Kidney (tissue), 22 donors: ENCODE measurements at places on chromosomes 3 and 15. TPM values are rescaled to one million over a fixed set of nuclear protein-coding genes. Genes with fewer than 3 reads are reported as not detected.

Gene FANCD2OS
- not detected for polyA plus RNA-seq

Gene SLC28A1
- polyA plus RNA-seq = 51.2 TPM

GRCh38 chr3:66603151-66603611, 102.4 kb upstream of the LRIG1 start:
- no peaks in the 10 kb centered on the region for H3K36me3 ChIP-seq
- no peak for DNase-seq
- no peak overlapping the region for H3K27ac ChIP-seq
- no peaks in the 10 kb centered on the region for H3K27me3 ChIP-seq

- H3K36me3 ChIP-seq = no peaks in the 10 kb centered on the region
- peaks cover 6% of the 10 kb centered on the region for H3K27me3 ChIP-seq
- H3K4me3 ChIP-seq = peak overlapping the region; percentile 86
These were observed 775 bp upstream of the CCDC39 start for GRCh38 chr3:180680097-180680430.

DNA sequence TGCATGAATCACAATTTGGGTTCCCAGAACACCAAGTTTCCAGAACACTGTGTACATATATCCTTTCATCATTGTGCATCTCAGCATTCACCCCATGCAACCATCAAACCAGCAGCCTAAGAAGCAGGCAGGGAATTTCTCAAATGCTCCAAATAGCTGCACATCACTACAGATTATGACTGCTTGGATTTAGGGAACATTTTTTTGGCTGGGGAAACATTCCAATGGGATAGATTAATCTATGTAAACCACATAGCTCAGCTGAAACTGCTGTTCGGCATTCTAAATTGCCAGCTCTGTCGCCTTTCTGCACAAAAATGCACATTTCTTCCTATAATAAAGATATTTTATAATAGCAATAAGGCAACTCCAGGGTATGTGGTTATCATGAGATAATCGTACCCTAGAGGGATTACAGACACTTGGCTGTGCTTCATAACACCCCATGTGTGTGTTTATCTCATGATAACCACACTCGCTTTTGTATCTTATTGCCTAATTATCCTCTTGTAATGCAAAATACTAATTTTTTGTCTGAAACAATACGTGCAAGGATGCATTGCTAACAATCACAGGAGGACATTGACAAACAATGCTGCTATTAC, 483.7 kb upstream of the DPH6 start:
- no peak for DNase-seq
- H3K36me3 ChIP-seq = no peaks in the 10 kb centered on the region
- no peak overlapping the region for H3K27ac ChIP-seq
- no peaks in the 10 kb centered on the region for H3K27me3 ChIP-seq
- no peaks in the 10 kb centered on the region for H3K4me1 ChIP-seq

- H3K4me3 ChIP-seq = no peak overlapping the region
- H3K27ac ChIP-seq = no peak overlapping the region
- H3K27me3 ChIP-seq = no peaks in the 10 kb centered on the region
- DNase-seq = peak; percentile 19
- no peaks in the 10 kb centered on the region for H3K4me1 ChIP-seq
These were observed 11.3 kb downstream of the SLCO2A1 start for GRCh38 chr3:134018406-134018805.

Gene WDR93
- 1.2 TPM for polyA plus RNA-seq

Gene DCLK3
- polyA plus RNA-seq = not detected

DNA sequence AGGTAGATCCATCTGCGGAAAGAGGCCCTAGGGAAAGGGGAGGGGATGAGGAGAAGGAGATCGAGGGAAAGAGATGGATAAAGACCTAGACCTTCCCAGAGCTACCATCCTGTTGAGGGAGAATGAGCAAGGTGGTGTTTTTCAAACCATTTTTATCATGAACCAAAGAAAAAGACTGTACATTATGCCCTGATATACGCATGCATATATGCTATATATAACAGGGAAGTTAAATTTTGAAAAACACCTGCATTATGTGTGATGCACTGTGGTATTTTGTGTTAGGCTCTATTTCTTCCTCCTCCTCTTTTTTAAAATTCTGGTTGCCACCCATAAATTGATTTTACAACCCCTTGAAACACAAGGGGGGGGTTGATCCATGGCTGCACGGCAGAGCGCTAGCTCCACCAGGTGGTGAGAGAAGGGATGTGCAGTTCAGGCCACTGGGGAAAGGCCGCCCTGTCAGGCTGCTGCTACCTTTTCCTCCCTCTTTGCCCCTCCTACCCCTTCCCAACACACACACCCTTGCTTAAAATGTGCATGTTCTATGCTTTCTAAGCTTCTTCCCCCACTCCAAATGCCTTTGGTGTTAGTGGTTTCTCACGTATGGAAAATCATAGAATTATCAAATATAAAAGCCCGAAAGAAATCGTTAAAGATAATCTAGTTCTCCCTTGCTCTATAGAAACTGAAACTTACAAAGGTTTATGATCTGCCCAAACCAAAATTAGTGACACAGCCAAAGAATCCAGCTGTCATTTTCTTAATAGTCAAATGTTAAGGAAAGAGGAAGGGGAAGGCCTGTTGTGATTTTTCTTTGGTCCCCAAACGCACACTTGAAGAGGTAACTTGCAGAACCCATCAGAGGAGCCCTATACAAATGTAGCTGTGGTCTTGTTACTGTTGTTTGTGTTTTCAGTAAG, 262.0 kb upstream of the UMPS start:
- H3K36me3 ChIP-seq = no peaks in the 10 kb centered on the region
- no peaks in the 10 kb centered on the region for H3K27me3 ChIP-seq
- no peak overlapping the region for H3K27ac ChIP-seq
- no peaks in the 10 kb centered on the region for H3K4me1 ChIP-seq

DNA sequence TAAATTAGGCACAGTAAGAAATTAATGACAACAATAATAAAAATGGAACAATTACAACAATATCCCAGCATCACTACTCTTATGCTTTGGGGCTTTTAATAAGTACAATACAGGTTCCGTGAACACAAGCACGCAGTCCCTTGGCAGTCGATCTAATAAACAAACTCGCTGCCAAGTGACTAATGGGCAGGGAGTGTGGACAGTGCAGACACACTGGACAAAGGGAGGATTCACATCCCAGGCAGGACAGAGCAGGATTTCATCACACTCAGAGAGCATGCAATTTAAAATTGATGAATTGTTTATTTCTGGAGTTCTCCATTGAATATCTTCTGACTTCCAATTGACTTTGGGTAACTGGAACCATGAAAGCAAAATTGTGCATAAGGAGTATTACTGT, 524.1 kb upstream of the CFAP20DC start:
- H3K27ac ChIP-seq = no peak overlapping the region
- DNase-seq = no peak
- no peak overlapping the region for H3K4me3 ChIP-seq
- peaks cover 4% of the 10 kb centered on the region for H3K4me1 ChIP-seq
- no peaks in the 10 kb centered on the region for H3K36me3 ChIP-seq

- no peaks in the 10 kb centered on the region for H3K27me3 ChIP-seq
- no peak for DNase-seq
- no peak overlapping the region for H3K4me3 ChIP-seq
- H3K36me3 ChIP-seq = no peaks in the 10 kb centered on the region
These were observed 392.6 kb upstream of the ADAMTS9 start for GRCh38 chr3:65080432-65080831.

Gene ITIH4
- polyA plus RNA-seq = 12.9 TPM
